ENCODE measurements at places on chromosomes 13 and 19.

GRCh38 chr19:57789288-57789687 is 19.8 kb downstream of the ZNF586 start:
- no peak for DNase-seq

DNA sequence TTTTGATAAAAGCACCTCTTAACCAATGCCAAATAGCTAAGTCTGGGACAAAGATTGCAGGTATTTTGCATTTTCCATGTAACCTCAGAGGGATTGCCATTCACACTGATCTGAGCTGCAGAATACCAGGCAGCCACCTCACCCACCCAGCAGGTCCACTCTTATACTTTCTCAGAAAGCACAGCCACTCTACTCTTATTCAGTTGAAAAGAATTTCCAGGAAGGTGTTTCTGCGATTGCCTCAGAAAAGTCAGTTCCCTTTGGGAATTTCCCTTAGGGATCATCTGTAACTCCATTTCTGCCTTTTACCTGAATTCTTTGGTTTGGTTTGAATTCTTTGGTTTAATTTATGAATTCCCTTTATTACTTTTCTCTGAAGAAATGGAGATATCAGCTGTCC is 904 bp upstream of the ALOX5AP start:
- DNase-seq: no peak

- DNase-seq: no peak
These were observed 67.8 kb downstream of the RASA3 start for GRCh38 chr13:114064450-114065140.

DNA sequence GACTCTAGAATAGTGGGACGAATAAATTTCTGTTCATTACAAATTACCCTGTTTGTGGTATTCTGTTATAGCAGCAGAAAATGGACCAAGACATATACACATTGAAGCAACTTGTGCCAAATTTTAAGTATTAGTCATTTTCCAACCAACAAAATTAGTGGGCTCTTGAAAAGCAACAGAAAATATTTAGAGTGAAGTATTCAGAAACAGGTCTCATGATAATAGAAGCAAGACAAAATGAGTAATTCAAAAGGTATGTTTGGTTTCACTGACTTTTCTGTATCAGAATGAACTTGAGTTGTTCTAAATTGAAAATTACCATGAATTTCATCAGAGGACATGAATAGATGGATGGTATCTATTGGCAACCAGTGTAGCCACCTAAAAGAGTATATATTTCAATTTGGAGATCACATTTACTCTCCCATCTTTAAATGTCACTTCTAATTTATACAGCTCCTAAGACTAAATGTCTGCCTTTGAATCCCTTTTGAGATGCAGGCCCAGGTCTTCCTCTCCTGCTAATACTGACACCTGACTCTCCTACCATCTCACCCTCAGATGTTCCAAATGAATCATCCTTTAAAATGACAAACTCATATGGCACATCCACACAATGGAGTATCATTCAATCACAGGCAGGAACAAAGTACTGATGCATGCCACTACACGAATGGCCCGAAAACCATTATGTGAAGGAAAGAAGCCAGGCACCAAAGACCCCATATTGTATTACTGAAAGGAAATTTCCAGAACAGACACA is 40.7 kb upstream of the DOCK9 start:
- no peak for DNase-seq

GRCh38 chr19:34841780-34842179 is 68.8 kb upstream of the ZNF599 start:
- DNase-seq: no peak

GRCh38 chr13:28320884-28321574 is 173.9 kb downstream of the FLT1 start:
- no peak for DNase-seq

- DNase-seq: no peak
These were observed 13.9 kb downstream of the TINCR start for GRCh38 chr19:5553892-5554291.

DNA sequence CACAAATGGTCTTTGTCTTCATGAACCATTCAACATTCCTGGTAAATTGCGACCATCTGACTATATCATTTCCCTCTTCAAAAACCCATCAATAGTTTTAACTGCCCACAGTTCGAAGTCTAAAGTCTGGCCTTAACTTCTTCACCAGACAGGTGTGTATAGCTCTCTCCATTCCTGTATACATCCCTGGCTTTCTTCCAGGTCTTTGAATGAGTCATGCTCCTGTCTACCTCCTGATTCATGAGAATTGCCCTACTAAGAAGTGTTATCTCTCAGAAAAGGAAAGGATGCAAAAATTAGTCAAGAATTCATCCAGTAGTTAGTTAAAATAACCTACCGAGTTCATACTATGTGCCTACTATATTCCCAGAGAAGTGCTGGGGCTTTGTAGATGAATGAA is 225.0 kb downstream of the TBC1D4 start:
- no peak for DNase-seq

GRCh38 chr13:79500829-79501228 is 19.9 kb downstream of the NDFIP2 start:
- no peak for DNase-seq

- no peak for DNase-seq
These were observed 8.4 kb upstream of the RAP2A start for GRCh38 chr13:97425590-97425989.

DNA sequence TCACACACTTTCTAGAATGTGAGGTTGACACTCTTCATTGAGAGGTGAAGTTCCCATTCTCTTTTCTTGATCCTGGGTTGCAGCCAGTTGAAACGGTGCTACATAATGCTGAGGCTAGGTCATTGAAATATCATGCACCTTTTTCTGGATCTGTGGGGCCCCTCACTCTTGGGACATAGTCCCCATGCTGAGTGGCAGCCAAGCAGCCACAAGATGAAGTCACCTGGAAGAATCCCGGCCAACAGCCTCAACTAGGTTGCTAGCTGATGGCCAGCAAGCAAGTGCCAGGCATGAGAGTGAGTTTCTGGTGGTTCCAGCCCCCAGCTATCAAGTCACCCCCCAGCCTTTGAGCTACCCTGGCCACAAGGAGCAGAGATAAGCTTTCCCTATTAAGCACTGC is 148.5 kb upstream of the TSHZ3 start:
- no peak for DNase-seq

DNA sequence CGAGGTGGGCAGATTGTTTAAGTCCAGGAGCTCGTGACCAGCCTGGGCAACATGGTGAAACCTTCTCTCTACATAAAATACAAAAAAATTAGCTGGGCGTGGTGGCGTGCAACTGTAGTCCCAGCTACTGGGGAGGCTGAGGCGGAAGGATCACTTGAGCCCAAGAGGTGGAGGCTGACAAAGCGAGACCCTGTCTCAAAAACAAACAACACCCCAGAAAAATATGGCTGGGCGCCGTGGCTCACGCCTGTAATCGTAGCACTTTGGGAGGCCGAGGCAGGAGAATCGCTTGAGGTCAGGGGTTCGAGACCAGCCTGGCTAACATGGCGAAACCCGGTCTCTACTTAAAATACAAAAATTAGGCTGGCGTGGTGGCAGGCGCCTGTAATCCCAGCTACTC is 3.4 kb upstream of the HNRNPL start:
- DNase-seq: no peak

- no peak for DNase-seq
These were observed 8.8 kb upstream of the KPTN start for GRCh38 chr19:47492571-47493377.

DNA sequence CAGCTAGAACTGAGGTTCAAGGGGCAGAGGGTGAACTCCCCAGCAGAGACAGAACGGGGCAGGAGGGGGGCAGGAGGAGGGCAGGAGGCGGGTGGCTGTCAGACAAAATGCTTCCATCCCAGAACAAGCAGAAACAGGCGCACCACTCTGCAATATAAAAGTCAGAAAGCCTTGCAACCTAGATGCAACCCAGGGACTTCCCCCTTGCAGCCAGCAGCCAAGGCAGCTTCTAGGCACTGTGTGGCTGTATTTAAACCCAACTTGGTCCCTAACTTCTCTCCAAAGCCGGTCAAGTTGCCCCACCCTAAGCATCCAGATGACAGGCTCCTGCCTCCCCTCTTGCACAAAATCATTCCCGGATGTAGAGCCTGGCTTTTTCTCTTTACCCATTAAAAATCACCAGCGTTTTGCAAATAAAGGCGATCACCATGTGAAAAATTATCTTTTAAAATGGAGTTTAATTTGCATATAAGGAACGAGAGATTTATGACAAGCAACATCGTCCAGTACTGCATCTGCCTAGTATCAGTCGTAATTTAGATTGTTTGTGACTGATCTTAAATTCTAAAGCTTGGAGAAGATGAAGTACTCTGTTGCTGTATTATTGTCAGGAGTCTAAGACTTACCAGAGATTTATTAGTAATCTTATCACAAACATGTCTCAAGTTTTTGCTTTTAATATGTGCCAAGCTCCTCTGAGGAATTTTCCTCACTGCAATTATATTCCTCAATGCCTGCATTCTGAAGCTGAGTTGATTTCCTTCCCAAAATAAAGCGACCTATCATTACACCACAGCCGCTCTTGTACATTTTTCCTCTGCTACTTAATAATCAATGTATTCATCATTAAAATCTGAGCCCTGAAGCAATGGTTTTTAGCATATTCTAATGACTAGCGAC is 307.1 kb upstream of the ZNF507 start:
- DNase-seq: no peak

GRCh38 chr13:33106656-33107360 is 90.6 kb downstream of the KL start:
- DNase-seq: no peak

DNA sequence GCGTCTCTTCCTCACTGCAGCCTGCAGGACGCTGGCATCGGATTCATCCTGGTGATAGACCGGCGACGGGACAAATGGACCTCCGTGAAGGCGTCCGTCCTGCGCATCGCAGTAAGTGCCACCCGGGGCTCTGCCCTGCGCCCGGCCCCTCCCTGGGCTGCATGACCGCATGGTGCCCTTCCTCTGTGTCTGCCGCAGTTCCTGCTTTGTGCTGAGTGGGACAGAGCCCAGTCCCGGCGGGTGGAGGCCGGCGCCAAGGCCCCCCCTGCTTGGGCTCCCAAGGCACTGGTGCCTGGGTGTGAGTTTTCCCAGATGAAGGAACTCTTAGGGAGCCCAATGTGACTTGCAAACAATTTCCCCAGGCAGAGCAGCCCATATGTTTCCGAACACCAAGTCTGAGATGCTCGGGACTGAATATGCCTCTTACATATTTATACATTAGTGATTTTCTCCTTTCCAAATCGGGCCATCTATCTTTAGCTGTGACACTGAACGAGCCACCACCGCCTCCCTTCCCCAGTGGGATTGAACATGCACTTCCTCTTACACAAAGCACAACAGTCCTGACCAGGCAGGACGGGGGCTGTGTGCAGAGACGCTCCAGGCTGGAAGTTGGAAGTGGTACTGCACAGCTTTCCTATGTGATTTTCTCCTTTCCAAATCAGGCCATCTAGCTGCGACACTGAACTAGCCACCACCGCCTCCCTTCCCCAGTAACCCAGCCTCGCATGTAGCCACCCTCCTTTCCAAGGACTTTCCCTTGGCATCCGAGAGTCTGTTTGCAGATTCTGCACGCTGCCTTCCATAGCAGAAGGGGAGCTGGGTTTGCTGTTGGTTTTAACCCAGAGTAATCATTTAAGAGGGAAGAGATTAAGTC is 60.1 kb upstream of the F7 start:
- DNase-seq: no peak

- no peak for DNase-seq
These were observed 9.5 kb downstream of the NFILZ start for GRCh38 chr19:8639821-8640401.

DNA sequence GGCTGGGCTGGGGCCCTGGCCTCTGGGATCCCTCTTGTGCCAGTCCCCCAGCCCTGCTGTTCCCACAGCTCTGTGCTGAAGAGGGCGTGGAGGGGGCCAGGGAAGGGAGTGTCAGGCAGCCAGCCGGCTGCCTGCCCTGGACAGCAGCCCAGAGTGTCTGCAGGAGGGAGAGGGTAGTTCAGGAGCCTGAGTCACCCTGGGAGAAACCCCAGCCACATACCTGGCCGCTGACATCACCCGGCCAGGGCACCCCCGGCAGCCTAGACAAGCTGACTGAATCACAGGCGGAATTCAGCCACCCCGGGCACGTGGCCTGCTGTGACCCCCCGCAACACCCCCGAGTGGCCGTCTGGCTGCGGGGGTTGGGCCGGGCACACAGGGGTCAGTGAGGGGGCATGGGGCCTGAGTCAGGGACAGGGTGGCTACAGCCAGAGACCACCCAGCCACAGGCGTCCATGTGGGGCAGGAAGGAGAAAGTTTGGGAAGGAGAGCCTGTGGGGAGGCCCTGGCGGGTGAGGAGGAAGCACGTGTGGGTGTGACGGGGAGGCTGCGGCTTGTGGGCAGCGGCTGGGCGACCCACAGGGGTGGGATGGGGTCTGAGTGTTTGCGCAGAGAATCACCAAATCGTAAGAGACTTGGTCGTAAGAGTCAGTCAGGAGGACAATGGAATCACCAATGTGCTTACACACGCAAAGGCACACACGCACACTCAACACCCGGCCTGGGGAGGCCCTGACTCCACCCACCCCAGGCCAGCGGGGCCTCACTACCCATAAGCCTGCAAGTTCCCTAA is 11.9 kb upstream of the FOSB start:
- peak; percentile 92 for DNase-seq

DNA sequence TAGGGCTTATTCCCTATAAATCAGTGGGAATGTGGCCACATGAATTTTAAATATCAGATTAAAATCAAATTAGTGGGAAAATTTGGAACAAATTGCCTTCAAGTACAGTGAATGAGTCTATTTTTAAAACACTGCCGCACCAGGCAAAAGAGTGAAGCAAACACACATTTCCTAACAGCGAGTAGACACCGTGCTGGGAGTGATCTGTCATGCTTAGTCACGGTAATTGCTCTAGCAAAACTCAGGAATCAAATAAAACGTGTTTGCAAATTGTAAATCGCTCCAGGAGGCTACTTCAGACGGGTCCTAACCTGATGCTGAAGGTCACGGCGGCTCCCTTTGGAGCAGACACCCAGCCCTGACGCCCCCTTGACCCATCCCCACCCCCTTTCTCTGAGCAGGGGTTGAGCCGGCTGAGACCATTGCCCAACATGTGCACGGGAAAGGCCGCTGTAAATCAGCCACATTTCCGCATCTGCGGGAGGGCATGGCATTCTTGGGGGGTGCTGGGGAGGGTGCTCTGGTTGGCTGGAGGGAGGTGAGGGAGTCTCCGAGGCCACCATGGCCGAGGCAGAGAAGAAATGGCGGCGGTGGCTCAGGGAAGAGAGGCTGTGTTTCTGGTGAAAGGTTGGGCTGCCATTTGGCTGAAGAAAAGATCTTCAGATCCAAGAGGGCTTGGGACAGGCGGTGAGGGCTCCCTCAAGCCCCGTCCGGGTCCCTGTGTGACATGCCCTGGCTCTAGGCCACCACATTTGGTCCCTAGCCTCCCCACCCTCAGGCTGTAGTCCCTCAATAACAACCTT is 8.9 kb downstream of the CEBPA start:
- DNase-seq: peak; percentile 89

- no peak for DNase-seq
These were observed 415.9 kb downstream of the SLITRK6 start for GRCh38 chr13:85383291-85383690.

- DNase-seq: no peak
These were observed 171.9 kb downstream of the ITGBL1 start for GRCh38 chr13:101624210-101624922.

GRCh38 chr13:84566780-84567179 is 684.5 kb upstream of the SLITRK1 start:
- DNase-seq: no peak

- no peak for DNase-seq
These were observed 174.5 kb downstream of the TBC1D4 start for GRCh38 chr13:75307370-75307949.
